ENCODE measurements at places on chromosomes 6 and 20.

DNA sequence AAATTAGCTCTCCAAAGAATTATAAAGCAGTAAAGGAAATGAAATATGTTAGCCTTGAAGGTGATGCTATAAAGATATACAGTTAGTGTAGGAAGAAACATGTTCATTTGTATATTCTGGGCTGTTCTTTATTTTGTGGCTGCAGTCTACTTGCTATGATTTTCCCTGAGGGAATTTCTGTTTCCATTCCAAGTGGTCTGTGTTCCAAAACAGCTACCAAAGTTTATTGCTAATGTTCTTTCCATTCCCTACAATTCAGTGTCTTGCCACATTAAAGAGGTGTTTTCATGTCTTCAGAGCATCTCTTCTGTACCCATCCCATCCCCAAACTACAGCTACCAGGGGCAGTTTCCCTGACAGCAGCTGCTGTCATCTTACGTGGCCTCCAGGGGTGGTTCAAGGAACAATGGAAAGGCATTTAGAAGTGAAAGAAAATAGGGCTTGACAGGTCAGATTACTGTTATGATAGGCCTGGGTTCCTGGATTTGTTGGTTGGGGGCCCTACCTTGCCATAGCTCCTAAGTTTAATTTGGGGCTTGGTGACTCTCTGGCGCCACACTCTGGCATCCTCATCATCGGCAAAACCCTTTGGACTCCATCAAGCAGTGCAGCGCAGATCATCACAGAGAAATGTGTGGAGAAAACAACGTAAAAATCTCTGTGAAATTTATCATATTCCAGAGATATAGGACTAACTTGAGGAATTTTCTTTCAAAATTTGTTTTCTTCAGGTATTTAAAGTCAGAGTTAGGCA is 33.8 kb upstream of the AIG1 start:
- DNase-seq, result peak; percentile 43

- DNase-seq, result peak; percentile 33
These were observed 1.2 kb downstream of the DUSP22 start for GRCh38 chr6:293193-294174.

DNA sequence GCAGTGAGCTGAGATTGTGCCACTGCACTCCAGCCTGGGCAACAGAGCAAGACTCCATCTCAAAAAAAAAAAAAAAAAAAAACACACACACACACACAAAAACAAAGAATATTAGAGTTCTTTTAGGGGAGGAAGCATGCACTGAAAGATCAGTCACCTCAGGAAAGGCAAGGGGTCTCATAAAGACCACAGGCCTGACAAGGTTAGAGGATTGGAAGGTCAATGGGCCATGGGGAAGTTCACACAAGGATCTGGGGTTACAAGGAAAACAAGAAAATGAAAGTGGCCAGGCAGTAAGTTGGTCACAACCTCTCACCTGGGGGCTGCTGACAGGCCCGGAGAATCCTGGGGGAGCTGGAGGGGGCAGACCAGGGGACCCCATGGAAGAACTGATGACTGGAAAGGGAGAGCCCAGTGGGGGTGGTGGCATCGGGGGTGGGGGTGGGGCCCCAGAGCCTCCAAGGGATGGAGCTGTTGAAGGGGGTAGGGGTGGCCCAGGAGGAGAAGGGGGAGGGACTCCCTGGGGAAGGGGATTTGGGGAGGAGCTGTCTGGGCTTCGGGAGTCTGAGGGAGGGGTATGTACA is 1.5 kb downstream of the RXRB start:
- no peak for DNase-seq

- no peak for DNase-seq
These were observed 55.0 kb downstream of the FOXA2 start for GRCh38 chr20:22529150-22530019.

DNA sequence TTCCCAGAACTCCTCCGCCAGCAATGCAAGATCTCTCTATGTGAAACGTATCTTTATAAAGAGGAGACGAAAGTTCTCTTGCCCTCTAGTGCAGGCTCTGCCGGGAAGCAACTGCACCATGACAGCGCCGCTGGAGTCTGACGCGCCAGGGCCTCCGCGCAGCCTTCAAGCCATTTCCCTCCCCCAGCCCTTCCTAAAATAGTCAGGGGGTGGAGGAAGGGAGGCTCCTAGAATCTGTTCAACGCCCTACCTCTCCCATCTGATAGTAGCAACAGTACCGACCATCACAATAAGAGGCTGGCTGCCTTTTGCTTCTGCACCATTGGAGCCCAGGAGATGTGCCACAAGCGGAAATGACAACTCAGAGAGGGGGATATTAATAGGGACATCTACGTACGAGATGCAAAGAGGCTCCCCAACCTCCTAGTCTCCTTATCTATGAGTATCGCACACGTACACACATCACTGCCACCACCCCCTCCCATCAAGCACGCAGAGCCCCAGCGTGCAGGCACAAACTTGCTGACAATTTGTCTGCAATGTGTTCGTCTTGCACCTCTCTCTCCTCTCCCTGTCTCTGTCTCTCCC is 1.0 kb downstream of the SYNE1 start:
- peak; percentile 41 for DNase-seq

GRCh38 chr6:106692112-106692818 is 62.9 kb downstream of the QRSL1 start:
- DNase-seq, result peak; percentile 43

GRCh38 chr6:85660181-85660611 is 17.5 kb upstream of the SYNCRIP start:
- DNase-seq, result peak; percentile 95

DNA sequence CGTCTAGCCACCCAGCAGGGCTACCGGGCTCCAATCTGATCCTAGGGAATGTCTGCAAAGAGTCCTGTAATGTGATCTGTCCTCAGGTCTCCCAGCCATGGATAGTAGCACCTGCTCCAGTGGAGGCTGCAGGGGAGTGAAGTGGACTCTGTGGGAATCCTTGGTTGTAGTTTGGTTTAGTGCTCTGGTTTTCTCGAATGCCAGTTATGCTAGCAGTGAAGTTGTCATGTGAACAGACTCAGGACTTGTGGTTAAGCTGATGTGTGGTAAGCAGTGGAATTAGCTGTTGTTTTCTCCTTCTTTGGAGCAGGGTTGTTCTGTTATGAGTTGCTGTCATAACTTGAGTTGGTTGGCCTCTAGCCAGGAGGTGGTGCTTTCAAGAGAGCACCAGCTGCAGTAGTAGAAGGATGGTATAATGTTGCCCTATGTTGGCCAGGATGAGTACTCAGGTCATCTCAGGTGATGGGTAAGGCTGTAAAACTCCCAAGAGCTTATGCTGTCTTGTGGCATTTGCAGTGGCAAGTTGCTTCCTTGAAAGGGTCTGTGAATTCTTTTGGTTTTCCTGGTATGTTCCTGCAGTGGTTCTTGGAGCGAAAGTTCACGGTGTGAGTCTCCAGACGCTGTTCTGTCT is 390.2 kb downstream of the UTRN start:
- peak; percentile 62 for DNase-seq

DNA sequence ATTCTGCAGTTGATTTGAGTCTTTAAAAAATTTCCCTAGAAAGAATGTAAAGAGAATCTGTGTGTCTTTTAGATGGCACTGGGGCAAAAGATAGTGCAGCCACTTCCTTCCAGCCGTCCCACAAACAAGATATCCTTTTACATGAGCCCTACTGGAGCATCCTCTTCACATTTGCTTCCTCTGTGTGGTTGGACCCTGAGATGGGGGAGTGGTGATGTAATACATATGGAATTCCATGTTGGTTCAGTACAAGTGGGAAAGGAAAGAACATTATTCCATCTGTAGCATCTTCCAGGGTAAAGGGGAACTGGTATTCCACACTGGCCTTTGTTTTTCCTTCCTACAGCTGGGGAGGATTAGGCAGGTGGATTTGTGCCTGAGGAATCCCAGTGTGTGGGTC is 78.9 kb upstream of the ISM1 start:
- DNase-seq, result peak; percentile 98

Data from RPMI7951 (cell line).